A549 (cell line): ENCODE measurements at places on chromosomes 2 and 18.

GRCh38 chr2:56185582-56186046 is 1.8 kb downstream of the CCDC85A start:
- peak; percentile 56 for DNase-seq

- no peak for DNase-seq
Observed at GRCh38 chr2:15811367-15811766, 129.0 kb upstream of the MYCN start.

DNA sequence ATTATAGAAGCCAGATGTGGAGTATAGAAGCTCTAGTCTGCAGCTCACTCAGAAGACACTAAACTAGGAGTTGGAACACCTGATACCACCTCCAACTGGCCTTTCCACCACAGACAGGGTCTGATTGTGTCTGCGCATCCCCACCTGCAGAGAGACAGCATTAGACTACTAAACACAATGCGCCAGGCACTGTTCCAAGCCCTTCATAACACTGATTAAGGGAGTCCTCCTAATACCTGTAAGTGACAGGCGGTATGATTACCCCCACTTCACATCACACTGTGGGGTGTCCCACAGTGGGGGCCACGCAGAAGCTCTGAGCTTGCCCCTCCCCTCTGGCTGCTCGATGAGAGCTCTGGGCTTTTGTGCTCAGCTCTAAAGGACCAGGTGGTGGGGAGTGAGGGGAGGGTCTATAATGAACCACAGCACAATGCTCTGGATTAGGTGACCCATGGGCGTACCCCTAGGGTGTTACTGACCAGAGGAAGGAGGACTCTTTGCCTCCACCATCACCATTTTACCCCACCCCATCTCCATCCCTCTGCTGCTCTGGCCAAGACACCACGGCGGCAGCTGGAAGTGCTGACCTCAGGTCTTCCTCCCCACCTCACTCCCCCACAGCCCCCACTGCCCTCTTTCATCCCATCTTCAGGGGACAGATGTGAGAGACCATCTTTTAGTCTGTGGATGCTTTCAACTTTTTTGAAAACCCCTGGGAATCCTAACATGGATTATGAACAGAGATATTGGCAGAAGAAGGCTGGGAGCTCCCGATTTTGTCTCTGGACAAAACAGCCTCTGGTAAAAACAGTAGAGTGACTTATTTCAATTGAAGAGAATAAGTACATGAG is 145.1 kb downstream of the GFPT1 start:
- DNase-seq, result no peak

- DNase-seq, result no peak
Observed at GRCh38 chr18:44819944-44820510, 139.3 kb downstream of the SETBP1 start.

- DNase-seq, result no peak
Observed at GRCh38 chr2:215899141-215900074, 113.9 kb downstream of the MREG start.

- no peak for DNase-seq
Observed at GRCh38 chr2:10961490-10961875, 49.7 kb downstream of the KCNF1 start.

DNA sequence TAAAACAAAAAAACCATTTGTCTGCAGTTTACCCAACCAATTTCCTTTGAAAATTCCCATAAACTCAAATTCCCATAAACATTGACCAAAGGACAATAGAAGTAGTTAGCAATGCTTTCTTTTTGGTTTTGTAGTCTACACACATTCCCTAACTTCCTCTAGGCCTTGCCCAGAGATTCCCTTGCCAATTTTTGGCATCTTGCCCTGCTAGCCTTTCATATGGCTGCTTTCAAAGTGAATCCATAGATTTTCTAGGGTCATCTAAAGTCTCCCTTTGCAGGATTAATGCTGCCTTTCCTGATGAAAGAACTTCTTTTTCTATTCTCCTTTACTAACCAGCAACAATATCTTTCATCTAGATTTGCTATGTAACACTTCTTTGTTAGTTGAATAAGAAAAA is 33.4 kb downstream of the THSD7B start:
- DNase-seq, result no peak

GRCh38 chr18:3409811-3410210 is 40.2 kb upstream of the TGIF1 start:
- no peak for DNase-seq

DNA sequence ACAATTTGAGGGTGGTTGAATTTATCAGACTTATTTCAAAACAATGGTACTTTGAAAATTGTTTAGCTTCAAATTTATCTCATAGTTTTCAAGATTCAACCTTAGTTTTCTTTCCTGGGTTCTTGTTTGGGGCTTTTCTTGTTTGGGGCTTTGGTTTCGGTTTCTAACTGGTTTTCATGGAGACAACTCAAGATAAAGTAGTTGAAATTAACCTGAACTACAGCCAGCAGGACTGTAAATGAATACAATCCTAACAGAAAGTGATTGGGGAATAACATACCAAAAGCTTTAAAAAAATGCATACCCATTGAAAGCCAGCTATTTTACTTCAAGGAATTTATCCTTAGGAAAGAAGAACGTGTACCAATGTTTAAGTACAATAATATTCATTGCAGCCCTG is 133.5 kb upstream of the SLC14A2 start:
- no peak for DNase-seq

- DNase-seq, result no peak
Observed at GRCh38 chr2:8168022-8168717, 513.7 kb upstream of the ID2 start.

DNA sequence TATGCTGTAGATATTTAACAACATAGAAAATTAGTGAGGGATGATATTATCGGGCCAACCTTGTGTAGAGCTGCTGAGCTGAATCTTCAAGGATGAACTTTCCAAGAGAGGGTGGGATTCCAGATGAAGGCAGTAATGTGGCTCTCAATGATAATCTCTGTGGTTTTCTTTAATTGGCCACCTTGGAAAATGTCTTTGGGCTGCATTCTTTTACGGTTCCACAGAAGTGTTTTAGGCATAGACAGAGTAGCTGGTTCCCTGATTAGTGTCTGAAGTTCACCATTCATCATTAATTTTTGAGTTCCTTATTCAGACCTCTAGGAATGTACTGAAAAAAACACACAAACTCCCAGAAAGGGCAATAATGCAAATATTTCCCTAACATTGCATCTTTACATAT is 1566.9 kb upstream of the PIK3C3 start:
- no peak for DNase-seq

- no peak for DNase-seq
Observed at GRCh38 chr18:49179222-49179621, 228.5 kb upstream of the SMAD7 start.

DNA sequence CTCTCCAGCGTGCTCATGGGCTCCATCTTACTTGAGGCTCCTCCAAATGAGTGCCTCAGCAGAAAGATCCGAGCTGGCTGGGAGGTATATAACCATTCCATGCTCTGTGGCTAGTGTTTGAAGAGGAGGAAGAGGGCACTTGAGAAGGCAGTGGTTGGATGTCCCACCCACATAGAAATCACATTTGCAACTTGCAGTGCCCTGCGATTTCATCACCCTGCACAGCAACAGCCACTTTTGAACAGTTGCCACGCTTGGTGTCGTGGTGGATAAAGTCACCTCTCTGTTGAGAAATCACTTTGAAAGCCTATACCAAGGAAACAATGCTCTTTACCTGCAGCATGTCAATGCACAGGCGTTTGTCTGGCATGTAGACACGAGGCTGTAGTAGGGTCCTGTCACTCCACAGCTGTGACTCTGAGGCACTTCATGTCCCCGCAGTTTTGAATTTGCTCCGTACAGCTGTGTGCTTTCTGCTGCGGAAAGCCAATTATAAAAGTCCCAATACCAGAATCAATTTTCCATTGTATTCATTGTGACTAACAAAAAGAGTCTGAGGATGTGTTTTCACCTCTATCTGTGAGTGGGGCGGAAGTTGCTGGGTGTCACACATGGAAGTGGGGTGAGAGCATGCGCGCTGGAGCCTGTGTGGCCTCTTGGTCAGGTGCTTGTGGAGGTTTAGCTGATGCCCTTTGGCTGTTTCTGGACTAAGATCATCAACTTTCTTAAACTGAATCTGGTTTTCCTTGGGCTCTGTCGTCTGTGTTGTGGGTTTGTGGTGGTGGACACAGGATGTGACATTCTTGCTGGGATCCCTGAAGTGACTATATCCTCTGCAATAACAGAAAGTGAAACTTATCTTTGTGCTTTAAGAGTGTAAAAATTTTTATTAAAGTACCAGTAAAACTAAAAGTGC is 2.8 kb downstream of the CNDP2 start:
- DNase-seq, result no peak

GRCh38 chr2:53859206-53860181 is at the start of gene GPR75:
Gene GPR75, minus strand, starts transcription at chr2:53859967. Its CDS starts 5,211 bp downstream, at chr2:53854756.
- DNase-seq, result no peak

GRCh38 chr2:30974092-30974491 is 164.1 kb downstream of the GALNT14 start:
- DNase-seq, result no peak
